ENCODE measurements at places on chromosomes 2 and 18.

DNA sequence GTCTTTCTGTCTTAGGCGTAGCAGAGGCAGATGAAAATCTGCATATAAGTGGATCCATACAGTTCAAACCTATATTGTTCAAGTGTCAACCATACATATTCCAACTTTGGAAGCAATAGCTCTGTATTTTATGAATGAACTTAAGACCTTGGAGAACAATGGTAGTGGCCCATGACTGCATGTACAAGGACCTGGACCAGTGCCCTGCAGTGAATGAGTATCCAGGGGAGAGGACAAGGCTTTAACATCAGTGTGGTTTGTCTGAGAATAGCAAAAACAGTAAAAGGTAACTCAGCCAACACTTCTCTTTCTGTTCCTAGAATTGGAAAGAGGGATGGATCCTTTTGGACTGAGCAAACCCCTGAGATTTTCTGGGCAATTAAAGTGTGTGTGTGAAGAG is 230.8 kb upstream of the LINC00305 start:
- no peak for DNase-seq

DNA sequence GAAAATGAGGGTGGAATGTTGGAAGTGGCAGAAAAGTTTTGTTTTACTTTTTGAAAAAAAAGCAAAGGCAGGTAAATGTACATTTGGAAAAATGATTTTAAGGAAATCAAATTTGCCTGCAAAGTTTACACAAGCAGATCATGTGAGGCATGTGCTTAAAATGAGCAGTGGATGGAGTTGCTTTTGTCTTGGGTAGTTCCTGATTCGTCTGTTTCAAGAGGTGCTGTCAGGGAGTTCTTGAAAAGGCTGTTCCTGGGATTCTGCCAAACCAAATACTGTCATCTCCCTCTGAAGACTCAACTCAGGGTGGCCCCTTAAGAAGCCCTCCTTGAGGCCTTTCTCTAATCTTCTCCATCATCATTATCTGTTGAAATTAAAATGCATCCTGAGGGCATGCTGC is 59.0 kb downstream of the TACR1 start:
- no peak for DNase-seq

DNA sequence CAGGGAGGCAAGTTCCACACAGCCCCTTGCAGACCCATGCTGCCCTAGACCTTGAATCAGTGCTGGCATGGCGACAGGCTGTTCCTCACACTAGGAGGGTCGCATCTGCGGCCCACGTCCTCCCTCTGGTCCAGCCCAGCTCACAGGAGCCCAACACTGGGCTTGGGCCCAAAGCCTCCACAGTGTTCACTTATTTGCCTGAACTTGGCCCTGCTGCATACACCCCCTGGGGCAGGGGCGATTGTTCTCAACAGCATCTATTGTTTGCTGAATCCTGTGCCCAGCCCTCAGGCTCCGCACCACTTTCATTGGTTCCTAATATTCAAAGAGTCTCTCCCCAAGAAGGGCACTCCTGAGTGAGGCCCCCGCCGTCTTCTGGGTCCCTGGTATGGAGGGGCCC is 90.7 kb downstream of the ZBTB7C start:
- DNase-seq: no peak

- DNase-seq: no peak
Measured at GRCh38 chr2:196331143-196331542, 159.8 kb upstream of the STK17B start.

GRCh38 chr18:47794725-47795433 is 135.6 kb downstream of the SMAD2 start:
- no peak for DNase-seq

- no peak for DNase-seq
Measured at GRCh38 chr18:12403601-12404506, 3.9 kb upstream of the PRELID3A start.

GRCh38 chr2:60465736-60466135 is 87.7 kb downstream of the BCL11A start:
- DNase-seq: no peak

DNA sequence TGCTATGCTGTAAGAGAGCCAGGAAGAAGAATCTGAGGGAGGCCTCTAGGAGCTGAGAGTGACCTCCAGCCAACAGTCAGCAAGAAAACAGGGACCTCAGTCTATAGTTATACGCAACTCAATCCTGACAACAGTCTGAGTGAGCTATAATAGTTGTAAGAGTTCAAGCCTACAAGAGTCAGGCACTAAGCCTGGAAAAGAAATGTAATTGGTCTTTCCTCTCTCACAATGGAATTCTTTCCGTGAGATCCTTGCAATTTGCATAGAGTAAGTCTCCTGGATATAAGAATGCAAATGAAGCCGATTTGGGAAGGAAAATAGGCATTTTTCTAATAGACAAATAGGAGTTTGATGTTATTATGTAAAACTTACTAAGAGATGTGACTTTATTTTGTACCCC is 1332.6 kb upstream of the CELF4 start:
- DNase-seq: no peak

- no peak for DNase-seq
Measured at GRCh38 chr2:150211164-150211631, 276.3 kb downstream of the RND3 start.

DNA sequence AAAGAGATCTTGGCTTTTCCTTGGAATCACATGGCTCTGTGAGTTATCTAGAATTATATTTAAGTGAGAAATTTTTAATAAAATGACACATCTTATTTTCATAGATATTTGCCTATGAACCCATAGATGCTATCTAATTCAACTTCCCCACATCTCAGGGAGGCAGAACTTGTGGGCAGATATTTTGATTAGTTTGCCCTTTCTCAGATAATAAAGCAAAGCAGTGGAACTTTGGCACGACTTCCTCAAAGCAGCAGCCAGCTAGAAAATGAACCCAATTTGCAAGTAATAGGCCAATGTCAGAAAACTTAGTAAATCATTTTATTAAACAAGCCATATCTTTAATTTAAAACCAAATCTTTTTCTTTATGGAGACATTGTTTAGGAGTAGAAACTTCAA is 32.7 kb downstream of the RAB27B start:
- DNase-seq: no peak

GRCh38 chr2:143579456-143579855 is 450.2 kb downstream of the ARHGAP15 start:
- no peak for DNase-seq

- DNase-seq: peak; percentile 7
Measured at GRCh38 chr2:185291035-185291647, 447.5 kb upstream of the FSIP2 start.
